NCI-H1930 (cell line): ENCODE measurements at places on chromosomes 16 and 17.

- no peak for DNase-seq
Measured at GRCh38 chr17:520447-521182, 168.0 kb upstream of the RPH3AL start.

GRCh38 chr17:5941258-5941657, 128.9 kb upstream of the WSCD1 start:
- no peak for DNase-seq

DNA sequence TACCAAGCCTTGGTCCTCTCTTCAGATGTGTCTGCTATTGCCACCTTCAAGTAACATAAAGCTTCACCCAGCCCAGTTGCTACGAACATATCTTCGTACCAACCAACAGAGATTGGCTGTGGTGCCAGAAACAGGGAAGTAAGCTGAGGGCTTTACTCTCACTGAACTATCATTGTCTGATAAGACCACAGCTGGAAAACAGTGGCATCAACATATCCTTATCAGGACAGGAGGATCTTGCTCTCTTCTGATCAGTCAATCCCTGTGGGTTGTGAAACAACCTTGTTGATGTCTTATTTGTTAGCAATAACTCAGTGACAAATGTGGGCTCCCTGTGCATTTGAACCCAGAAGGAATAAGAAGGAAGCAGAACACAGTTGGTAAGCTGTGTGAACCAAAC, 446.3 kb upstream of the MAF start:
- DNase-seq: no peak

GRCh38 chr16:49158029-49158642, 123.5 kb downstream of the CBLN1 start:
- DNase-seq: no peak

DNA sequence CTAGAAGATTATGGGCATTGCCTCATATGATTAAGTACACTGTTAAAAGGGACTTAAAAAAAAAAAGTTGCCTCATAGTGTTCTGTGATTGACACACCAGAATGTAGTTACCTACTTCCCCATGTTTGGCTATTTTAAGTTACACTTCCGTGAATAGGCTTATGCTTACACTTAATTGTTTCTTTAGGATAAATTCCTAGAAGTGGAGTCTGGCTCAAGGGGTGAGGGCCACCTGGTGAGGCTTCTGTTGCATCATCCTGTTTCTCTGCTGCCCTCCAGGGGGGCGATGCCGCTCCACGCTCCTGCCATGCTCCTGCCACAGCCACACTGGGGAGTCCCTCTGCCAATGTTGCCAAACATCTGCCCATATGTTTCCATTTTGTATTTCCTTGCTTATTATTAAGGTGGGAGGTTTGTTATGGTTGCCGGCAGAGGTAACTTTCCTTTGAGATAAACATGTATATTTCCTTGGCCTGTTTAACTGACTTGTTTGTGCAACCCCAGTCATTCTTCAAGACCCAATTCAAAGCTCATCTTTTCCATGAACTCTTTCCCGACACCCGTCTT, 73.1 kb downstream of the KSR1 start:
- no peak for DNase-seq

DNA sequence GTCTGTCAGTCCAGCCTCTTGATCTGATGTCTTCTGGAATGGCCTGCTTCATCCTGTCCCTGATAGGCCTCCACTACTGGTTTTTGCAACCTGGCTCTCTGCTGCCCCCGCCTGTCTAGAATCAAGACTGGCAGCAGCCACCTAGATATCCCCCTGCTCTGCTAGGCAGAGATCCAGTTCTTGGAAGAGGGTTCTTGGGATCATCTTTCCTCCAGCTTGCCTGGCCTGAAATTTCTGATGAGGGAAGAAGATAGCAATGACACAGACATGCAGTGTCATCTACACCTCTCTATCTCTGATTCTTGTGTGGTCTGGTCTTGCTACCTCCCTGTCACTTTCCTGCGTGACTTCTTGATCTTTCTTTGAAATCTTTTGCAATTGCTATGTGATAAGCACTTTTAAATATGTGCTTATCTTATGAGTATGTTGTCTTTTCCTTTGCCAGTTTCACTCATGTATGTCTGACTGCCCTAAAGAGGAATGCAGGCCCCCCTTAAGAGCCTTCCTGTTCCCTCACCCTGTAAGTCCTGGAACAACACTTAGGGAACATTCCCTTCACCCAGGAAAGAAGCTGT, 20.3 kb upstream of the NFATC3 start:
- DNase-seq: no peak

GRCh38 chr16:67661101-67661761, 471 bp downstream of the PARD6A start:
- no peak for DNase-seq

GRCh38 chr17:53627511-53627910, 195.2 kb upstream of the KIF2B start:
- no peak for DNase-seq
